ENCODE measurements at places on chromosomes 7 and 10.

GRCh38 chr10:28810057-28810870, 132.9 kb downstream of the BAMBI start:
- no peak for DNase-seq

DNA sequence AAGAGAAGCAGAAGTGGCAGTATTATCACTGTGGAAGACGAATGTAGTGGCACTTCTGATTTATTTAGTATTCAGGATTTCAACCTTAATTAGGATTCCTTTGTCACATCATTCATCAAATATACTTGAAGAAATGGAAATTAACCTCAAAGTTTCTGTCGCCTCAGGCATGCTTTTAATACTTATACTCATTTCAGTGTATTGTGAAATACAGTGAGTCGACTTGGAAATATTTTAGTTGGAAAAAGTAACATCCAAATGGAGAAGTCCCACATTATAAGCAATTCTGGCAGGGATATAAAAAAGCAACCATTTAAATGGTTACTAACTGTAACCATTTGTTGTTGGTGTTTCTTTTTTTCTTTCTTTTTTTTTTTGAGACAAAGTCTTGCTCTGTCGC, 648.8 kb downstream of the ARL4A start:
- DNase-seq = no peak

- DNase-seq = no peak
Observed at GRCh38 chr7:51446785-51447184, 130.2 kb upstream of the COBL start.

DNA sequence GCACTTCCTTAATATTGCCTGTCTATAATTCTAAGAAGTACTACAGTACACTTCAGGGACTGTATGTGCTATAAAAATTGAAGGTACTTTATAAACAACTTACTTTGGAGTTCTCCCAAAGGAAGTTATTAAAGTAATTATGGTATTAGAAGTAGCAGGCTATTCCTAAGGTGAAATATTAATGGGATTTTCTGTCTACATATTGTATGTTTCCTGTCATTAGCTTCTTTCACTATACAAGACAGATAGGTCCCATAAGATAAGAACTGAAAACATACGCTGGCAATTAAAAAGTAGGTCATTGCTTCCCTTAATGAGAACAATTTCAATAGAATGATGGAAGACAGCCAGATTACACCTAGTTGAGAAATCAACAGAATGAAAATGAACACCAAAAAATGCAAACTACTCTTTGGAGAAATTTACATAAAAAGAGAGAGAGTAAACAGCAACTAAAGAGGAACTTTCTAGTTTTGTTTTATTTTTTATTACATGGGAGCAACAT, 147.0 kb downstream of the HBP1 start:
- DNase-seq = no peak

- DNase-seq = no peak
Observed at GRCh38 chr10:1198453-1199344, 142.5 kb downstream of the WDR37 start.

DNA sequence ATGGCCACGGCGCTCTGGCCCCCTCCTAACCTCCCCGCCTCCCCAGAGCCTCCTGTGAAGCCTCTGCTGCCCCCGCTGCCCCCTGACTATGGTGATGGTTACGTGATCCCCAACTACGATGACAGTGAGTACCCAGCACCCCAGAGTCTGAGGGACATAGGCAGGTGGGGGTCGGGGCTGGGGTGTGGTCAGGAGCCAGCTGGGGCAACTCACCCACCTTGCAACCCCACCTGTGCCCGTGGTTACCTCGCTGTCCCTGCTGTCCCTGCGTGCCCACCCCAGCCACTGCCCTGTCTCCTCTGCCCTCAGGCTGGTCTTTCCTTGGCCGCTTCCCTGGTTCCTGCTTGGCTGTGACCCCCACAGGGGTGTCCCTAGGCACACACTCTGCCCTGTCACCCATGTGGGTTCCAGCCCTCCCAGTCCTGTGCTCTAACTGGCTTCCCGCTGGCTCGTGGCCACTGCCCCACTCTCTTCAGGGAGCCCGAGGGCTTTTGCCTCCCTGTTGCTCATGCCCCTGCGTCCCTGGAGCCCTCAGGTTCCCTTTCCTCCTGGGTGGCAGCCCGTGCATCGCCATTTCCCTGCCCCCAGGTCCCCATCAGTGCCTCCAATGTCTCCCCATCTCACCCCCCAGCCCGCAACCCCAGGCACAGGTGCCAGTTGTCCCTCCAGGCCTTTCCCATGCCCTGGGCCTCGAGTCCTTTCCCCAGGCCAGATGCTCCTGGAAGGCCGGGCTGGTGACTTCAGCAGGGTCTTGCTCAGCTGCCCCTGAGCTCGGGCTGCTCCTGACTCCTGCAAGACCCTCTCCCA, 4.0 kb downstream of the AEBP1 start:
- DNase-seq = no peak

GRCh38 chr7:156607332-156608172, 33.0 kb upstream of the RNF32 start:
- no peak for DNase-seq

- DNase-seq = no peak
Observed at GRCh38 chr10:61586829-61587228, 75.9 kb upstream of the CABCOCO1 start.
